GM12891 (cell line): ENCODE measurements at places on chromosomes 5 and 9.

- DNase-seq: no peak
These were observed 24.5 kb downstream of the PRRC2B start for GRCh38 chr9:131418143-131419025.

DNA sequence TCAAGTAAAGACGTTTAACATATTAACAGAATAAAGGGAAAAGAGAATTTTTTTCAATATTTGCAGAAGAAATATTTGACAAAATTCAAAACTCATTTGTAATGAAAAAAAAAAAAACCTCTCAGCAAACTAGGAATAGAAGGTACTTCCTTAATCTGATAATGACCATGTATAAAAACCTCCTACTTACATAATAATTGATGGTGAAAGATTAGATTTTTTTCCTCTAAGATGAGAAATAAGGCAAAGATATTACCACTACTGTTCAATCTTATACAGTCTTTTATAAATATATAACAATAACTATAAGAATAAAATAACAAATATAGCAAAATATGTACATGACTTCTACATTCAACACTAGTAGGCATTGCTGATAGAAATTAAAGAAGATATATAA, 424.6 kb upstream of the KLF4 start:
- no peak for DNase-seq

- DNase-seq: no peak
These were observed 25.1 kb upstream of the UBE2QL1 start for GRCh38 chr5:6423327-6424109.

DNA sequence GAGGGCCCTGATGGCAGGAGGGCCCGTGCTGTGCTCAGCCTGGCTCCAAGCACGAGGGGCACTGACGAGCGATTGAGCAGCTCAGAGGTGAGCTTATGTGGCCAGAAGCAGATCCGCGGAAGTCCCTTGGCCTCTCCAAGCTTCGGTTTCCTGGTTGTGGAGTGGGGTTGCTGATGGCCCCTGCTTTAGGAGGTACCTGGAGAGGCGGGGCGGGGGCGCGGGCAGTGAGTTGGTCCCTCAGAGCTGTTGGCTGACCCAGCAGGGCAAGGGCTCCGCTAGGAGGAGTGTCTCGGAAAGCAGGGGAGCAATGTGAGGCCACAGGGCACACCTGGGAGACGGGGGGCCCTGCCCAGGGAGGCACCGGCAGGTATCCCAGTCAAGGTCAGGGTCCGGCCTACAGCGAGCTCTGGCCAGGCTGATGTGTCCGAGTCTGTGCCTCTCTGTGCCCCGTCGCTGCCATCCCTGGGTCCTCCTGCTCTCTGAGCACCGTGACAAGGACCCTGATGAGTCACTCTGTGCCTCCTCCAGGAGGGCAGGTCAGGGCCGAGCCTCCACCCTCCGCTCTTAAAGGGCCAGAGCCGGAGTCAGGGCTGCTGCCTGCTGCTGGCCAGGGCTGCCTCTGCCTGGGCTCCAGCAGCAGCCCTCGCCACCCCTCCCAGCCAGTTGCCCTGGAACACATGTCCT, 14.8 kb downstream of the NCS1 start:
- DNase-seq: no peak

DNA sequence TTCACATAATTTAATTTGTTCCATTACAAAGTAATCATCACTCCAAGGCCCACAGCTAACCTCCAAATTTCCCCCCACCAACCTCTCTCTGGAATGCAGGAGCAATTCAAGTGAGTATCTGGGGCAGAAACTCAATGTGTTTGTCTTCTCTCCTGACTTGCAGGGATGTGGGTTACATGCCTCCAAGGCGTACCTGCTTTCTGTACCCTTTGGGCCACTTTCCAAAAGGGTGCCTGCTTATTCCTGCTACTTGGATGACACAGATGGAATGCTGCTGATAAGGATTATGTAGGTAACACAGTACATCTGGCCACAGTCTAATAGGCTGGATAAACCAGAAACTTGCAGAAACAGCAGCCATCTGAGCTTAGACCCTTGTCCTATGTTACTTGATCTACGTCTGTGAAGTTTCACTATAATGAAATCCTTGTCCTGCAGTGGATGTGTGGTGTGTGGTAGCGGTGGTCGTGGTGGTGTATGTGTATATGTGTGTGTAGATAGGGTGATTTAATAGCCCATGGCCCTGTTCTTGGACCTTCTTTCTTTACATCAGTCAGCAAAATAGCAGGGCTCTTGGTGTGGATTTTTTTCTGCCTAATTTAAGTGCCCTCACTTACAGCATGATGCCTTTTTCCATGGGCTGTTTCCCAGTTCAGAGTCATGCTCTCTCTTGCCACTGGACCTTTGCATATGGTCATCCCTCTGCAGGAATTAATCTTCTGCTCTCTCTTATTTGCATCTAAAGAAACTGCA, 175.9 kb downstream of the ZDHHC21 start:
- no peak for DNase-seq

GRCh38 chr5:28505121-28505520, 1466.7 kb upstream of the CDH9 start:
- no peak for DNase-seq

DNA sequence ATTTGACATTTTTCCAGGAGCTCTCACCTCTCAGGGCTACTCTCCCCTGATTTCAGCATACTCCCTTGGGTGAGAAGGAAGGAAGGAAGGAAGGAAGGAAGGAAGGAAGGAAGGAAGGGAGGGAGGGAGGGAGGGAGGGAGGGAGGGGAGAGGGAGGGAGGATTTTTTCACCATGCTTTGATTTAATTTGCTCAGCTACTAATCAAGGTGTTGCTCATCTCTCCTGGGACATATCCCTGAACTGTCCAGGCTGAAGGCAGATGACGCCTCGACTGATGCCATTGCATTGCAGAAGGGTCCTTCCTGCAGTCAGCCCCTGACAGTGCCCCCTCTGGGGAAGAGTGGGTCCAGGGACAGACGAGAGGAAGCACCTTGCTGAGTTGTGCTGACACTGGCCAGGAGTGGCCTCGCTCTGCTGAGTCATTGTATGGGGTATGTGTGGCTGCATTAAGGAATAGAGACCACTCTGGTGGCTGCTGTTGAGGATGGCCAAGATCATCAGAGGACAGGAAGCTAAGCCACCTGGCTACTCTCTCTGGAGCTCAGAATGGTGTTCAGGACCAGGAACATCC, 43.6 kb upstream of the CRB2 start:
- DNase-seq: no peak

GRCh38 chr9:84387821-84388220, 47.3 kb upstream of the SLC28A3 start:
- no peak for DNase-seq

DNA sequence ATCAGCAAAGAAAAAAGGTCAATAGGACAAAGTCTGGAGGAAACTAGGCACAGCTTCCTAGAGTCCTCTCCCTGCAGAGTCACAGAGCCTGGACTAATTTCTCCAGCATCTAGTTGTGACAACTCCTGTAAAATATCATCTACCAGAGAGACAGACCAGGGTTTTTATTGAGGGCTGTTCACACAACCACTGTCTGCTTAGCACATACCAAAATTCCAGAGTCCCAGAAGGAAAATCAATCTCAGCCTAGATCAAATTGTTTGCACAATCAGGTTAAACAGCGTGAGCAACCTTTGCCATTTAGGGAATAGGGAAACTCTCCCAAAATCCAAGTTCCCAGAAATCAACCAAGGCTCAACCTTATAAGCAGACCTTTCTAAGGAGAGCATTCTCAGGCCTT, 190.3 kb downstream of the SYK start:
- no peak for DNase-seq

GRCh38 chr5:33206962-33207506, 233.7 kb upstream of the TARS1 start:
- no peak for DNase-seq

GRCh38 chr9:87178302-87178701, 231.0 kb upstream of the GAS1 start:
- no peak for DNase-seq

DNA sequence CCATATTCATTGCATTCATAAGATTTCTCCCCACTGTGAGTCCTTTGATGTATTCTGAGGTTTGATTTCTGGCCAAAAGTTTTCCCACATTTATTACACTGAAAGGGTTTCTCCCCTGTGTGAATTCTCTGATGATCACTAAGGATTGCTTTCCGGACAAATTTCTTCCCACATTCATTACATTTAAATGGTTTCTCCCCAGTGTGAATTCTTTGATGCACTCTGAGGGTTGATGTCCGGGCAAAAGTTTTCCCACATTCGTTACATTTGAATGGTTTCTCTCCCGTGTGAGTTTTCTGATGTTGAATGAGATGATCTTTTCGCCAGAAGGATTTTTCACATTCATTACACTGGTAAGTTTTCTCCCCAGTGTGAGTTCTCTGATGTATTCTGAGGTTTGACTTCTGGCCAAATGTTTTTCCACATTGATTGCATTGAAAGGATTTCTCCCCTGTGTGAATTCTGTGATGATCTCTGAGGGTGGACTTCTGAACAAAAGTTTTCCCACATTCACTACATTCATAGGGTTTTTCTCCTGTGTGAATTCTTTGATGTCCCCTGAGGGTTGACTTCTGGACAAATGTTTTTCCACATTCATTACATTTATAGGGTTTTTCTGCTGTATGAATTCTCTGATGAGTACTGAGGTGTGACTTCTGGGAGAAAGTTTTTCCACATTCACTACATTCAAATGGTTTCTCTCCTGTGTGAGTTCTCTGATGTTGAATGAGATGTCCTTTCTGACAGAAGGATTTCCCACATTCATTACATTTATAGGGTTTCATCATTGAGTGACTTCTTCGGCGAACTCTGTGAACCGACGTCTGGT, 18.8 kb downstream of the ZNF510 start:
- DNase-seq: no peak

DNA sequence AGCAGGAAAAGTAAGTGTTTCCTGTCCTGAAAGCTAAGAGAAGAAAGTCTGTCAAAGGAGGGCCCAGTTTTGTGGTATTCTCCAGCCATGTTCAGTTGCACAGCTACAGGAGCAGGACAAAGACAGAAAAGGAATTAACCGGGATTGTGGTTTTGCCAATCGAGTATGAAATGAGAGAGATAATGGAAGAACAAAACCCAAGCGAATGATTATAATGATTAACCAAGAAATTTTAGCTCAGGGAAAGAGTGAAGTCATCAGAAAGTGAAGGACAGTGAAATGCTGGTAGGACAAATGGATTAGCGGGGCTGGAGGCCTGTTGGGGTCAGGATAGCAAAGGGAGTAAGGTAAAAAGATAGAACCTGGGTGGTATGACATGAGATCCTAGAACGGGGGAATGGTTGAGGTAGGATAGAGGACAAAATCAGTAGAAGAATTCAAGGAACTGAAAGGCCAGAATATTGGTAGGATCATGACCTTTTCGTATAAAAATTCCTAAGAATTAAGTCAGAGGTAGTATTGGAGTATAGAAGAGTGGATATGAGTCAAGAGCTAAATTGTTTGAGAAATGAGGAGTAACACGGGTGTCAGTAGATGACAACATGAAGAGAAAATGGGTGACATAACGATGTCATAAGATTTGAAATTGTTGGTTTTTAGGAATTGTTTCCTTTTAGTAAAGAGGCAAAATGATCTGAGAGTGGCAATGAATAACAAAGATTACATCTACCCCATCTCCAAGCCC, 52.8 kb downstream of the DIAPH1 start:
- no peak for DNase-seq

GRCh38 chr9:32414856-32415255, 30.4 kb downstream of the ACO1 start:
- no peak for DNase-seq

- DNase-seq: no peak
These were observed 131.2 kb downstream of the HTR4 start for GRCh38 chr5:148523139-148523538.

DNA sequence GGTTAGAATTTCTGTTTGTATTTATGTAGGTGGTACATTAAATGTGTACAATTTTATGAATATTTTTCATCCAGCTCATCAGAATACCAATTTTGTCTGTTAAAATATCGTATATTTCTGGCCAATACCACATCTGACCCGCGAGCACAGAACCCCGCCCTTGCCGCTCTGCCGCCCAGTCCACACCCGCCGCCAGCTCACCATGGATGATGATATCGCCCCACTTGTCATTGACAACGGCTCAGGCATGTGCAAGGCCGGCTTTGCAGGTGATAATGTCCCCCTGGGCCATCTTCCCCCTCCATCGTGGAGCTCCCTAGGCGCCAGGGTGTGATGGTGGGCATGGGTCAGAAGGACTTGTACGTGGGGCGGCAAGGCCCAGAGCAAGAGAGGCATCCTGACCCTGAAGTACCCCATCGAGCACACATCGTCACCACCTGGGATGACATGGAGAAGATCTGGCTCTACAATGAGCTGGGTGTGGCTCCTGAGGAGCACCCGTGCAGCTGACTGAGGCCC, 153.2 kb downstream of the CAVIN4 start:
- no peak for DNase-seq

DNA sequence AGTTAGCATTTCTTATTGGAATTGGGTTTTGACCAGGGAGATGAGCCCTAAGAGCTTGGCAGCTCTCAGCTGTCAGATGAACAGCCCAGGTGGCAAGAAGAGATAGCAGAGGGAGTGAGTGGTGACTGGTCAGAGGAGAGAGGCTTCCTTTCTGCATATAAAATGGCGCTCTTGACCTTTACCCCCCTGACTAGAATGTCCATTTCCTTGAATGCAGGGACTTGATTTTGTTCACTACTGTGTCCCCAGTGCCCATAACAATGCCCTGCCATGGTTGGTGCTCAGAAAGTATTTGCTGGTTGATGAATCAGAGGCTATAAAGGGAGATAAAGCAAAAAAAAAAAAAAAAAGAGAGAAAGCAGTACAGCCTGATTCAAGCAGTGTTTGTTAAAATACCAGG, 7.2 kb downstream of the CHMP5 start:
- DNase-seq: no peak

GRCh38 chr5:177389241-177390169, 5.3 kb downstream of the SLC34A1 start:
- DNase-seq: no peak

DNA sequence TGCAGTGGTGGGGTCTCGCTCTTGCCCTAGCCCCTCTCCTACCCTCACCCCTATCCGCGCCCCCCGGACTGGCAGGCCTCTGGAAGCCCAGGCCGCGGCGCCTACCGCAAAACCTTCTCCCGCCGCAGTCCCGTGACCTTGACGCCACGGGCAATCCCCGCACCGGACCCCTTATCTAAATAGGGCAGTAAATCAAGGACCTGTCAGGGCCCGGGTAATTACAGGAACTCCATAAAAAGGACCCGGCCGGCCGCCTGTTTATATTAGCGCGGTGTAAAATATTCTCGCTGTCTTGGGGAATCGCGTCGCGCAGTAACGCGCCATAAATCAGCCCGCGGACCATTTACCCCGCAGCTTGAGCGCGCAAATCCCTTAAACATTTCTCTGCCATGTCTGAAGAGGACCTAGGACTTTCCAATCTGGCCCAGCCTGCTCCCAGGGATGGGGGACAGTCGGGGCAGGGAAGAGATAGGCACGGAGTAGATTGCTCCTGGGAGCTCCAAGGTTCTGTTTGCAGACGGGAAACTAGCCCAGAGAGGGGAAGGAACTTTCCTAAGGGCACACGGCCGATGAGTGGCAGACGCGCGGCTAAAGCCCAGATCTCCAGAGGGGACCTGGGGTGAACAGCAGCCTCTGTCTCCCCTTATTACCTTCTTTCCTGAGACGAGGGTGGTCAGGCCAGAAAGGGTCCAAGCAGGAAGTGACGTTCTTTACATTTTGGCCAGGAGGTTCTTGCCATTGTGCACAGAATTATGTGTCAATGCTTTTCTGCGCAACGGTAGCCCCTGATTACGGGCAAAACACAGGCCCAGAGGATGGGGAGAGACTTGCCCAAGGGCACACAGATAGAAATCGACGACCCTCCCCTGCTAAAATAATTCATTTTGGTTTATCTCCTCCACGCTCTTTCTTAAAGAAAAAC, 4.8 kb upstream of the HAND1 start:
- DNase-seq: no peak
